Stimulated activated CD4-positive, alpha-beta T cell treated with anti-CD3 and anti-CD28 coated beads, Interleukin-12 subunit alpha, Interleukin-12 subunit beta, amount 100 ng/mL, for 48 hours (primary cell): ENCODE measurements at places on chromosomes 16 and 17.

- DNase-seq = no peak
These were observed 134.4 kb downstream of the ZFHX3 start for GRCh38 chr16:72913551-72913950.

- DNase-seq = no peak
These were observed 92.9 kb upstream of the SALL1 start for GRCh38 chr16:51243936-51244436.

GRCh38 chr16:48997081-48997615, 284.5 kb downstream of the CBLN1 start:
- no peak for DNase-seq

GRCh38 chr17:12043702-12044101, 23.0 kb downstream of the MAP2K4 start:
- DNase-seq = no peak

DNA sequence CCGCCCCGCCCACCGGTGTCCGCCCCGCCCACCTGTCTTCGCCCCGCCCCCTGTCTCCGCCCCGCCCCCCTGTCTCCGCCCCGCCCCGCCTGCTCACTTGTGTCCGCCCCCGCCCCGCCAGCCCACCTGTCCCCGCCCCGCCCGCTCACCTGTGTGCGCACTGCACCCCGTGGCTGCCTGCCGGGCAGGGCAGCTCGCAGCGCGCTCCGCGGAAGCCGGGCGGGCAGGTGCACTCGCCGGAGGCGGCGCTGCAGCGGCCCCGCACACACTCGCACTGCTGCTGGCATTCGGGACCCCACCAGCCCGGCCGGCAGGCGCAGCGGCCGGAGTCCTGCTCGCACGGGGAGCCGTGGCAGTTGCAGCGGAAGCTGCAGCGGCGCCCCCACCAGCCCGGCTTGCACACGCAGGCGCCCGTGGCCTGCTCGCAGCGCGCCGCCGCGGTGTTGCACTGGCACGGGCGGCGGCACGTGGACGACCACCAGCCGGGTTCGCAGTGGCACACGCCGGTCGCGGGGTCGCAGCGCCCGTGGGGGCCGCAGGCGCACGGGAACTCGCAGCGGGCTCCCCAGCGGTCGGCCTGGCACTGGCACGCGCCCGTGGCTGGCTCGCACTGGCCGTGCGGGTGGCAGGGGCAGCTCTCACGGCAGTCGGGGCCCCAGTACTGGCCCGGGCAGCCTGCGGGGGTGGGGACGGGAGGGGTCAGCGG, 2.1 kb downstream of the SCARF1 start:
- no peak for DNase-seq

DNA sequence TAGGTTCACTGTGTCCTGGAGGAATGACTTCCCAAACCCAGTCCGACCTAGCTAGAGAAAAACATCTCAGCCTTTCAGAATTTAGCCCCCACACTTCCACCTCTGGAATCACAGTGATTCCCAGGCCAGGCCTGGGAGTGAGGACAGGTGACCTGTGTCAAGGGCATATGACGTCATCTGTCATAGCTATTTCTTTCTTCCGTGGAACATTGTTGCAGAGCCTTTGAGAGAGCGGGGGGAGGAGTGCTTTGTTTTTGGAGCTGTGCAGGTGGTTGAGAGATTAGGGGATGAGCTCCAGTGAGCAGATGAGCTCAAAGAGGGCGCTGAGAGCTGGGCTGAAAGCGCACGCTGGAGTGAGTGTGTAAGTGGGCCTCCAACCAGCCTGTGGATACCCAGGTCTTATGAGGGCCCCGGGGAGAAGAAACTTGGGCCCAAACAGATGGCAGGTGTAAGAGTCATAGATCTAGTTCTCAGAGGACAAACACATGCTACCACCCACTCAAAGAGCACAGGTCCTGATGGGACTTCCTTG, 344.8 kb downstream of the SNX29 start:
- no peak for DNase-seq

- DNase-seq = peak; percentile 5
These were observed 2.2 kb upstream of the ATP6V0A1 start for GRCh38 chr17:42456223-42457106.

DNA sequence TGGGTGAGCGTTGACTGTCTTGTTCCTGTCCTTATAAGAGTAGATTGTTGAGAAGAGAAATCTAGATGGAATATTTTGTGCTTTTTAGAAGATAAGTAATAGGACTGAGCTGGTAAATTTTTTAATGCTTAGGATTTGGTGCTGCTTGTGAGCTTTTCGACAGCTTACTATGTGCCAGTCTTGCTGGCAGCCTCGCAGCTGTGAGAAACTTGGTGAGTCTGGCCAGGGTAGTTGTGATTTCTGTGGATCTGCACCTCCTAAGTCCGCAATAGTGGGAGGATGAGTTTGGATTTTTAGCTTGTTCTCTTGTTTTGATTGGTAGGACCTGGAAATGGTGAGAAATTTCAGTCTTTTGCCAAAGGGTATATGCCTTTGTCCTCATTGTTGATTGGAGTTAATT, 3.6 kb downstream of the SOCS7 start:
- no peak for DNase-seq

- DNase-seq = no peak
These were observed 24.3 kb upstream of the LASP1NB start for GRCh38 chr17:38900978-38901656.

- no peak for DNase-seq
These were observed 1.2 kb upstream of the BCO1 start for GRCh38 chr16:81237282-81237681.

DNA sequence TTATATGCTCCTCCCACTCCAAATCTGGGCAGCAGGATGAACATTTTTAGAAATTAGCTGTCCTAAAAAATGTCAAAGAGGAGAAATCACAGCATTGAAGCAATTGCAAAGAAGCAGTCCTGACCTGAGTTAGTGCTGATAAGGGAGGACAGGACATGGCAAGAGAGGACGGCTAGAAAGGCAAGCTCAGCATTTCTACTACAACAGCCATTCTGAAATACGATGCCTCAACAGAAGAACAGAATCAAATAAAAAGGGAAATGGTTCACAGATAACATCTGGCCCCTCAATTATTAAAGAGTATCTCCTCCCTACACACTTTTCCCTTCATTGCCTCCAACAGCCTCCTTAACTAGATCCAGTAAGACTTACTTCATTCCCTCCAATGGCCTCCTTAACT, 18.3 kb downstream of the VPS53 start:
- no peak for DNase-seq
